ENCODE measurements at places on chromosomes 1 and 21.

DNA sequence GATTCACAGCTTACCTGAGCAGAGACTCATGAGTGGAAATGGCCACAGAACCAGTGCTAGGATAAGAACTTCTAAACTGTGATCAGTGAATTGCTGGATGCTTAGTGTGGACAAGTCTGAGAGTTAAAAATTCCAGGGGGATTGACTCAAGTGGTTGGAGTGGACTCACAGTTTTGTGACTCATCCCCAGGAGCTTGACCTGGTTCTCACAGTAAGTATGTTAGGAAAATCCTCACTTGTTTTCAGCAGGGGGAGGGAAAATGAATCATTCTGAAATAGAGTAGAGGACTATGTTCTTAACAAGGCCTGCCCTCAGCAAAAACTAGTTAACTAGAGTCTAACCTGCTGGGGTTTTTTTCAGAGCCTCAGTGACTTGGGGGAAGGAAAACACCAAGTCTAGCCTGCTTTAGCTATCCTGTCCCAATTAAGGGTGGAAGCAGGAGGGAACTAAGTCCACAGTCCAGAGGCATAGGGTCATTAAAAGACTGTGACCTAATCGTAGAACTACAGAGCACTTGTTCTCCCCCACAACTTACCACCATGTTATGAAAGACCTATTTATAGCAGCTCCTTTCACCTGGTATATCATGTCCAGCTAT lies 6.1 kb upstream of the CDC73 start:
- no peak for DNase-seq

DNA sequence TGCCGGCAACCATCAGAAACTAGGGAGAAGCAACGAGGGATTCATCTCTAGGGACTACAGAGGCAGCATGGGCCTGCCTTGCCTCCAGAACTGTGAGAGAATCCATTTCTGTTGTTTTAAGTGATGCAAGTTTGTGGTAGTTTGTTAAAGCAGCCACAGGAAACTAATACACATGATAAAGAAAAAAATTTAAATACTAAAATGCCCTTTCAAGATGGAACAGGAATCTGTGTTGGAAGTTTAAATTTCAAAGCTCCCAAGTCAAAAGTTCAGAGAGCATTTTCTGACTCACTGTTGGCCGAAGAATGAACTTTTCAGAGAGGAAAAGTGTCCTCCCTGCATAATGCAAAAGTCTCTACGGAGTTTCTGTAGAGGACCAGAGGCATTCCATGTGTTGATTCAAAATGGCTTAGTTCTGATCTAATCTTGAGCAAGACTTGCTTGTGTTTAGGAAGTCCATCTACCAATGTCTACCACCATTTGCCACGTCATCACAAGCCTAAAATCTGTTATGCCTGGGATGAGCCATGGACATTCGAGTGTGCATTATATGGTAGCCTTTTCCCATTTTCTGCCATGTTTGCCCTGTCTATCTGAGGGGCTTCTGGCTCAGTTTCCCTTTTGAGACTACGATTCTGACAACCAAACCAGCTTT lies 22.4 kb upstream of the ARHGAP29 start:
- DNase-seq = no peak

DNA sequence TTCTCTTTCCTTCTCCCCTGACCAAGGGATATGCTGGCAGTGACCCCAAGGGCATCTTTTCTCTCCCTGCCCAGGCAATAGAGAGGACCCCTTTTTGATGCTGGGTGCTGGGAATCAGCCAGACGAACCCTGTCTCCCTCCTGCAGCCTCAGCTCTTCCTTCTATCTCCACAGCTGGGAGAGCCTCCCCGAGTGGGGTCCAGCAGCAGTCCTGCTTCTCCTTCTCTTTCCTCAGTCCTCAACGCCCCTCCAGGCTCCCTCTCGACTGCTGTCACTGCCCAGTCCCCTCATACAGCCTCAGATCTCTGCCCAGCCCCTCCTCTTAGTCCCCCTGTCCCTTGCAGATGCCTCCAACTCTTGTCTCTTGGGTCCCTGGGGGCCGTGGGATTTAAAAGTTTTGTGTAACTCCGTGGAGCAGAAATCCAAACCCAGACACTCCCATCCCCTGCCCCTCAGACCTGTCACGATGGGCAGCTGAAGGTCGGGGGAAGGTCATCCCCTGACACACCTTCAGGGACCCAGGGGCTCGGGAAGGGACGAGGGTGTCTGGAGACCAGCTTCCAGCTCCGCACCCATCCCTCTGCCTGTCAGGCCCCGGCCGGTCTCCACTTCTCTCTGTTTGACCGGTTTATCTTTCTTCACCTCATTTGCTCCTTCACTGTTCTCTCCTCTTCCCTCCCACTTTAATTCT lies 5.8 kb upstream of the ETV3L start:
- no peak for DNase-seq

GRCh38 chr1:68120136-68120791 lies 69.8 kb upstream of the DIRAS3 start:
- no peak for DNase-seq

DNA sequence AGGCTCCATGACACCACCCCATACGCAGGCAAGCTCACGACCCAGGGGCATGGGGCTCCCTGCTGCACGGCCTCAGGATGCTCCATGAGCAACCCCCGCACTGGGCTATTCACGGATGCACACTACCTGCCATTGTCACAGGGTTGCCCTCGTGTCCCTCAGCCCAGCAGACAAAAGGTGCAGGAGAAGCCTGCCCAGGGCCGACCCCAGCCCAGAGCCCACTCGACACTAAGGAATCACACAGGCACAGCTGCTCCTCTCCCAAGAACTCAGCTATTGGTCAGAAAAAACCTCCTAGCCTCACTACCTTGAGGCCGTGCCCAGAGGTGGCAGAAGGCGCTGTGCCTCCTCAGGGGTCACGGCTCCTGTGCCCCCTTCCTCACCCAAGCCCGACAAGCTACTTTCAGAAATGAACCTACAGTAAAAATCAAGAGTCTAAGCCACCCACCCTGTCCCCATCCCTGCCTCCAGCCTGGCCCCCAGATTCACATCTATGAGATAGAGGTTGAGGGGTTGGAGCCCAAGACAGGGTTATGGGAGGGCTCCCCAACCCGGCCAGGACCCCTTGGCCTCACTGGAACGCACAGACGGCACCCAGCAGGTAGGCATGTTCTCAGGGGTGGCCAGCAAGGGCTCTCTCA lies 6.4 kb upstream of the SPATC1L start:
- no peak for DNase-seq

DNA sequence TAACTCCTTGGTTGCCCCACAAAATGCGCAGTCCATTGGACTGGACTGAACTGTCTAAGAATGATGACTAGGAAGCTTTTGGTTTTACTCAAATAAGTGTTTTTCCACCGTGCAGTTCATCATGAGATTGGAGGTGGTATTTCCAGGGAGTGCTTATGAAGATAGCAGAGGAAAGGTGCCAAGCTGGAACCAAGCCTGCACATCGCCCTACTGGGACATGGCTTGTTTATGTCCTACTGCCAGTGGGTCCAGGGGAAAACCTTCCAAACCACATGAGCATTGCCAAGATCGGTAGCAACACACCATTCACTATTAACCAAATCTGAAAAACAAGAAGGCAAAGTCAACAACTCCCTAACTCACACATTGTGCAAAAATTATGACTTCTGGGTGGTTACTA lies 54.7 kb upstream of the DSCAM start:
- DNase-seq = no peak

DNA sequence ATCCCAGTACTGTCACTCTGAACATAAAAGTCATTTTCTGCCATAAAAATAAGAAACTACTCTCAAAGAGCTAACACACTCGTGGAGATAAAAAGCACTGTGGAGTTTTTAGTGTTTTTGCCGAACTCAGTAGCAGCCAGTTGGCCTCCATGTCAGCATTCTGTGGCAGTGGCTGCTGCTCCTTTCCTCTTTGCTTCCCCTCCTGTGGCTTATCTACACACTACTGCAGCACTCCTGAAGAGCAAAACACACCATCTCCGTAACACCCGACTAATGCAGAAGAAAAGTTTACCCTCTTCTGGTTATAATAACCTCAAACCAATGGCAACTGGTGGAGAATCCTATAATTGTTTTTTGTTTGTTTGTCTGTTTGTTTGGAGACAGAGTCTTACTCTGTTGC lies 44.9 kb downstream of the RAB3GAP2 start:
- DNase-seq = no peak

GRCh38 chr1:213987422-213987926 lies 299 bp upstream of the PROX1 start:
- no peak for DNase-seq

- no peak for DNase-seq
Observed at GRCh38 chr21:45405271-45405818, 380 bp downstream of the COL18A1 start.

All from activated gamma-delta T cell treated with anti-CD3 and anti-CD28 coated beads, Interleukin-2, amount 50 U/mL, for 16 hours (primary cell).